Stimulated activated CD4-positive, alpha-beta T cell treated with anti-CD3 and anti-CD28 coated beads, Interleukin-15, amount 100 ng/mL, for 48 hours (primary cell): ENCODE measurements at places on chromosomes 6 and 20.

GRCh38 chr6:166490671-166491500 lies 95.6 kb downstream of the RAMACL start:
- DNase-seq: no peak

DNA sequence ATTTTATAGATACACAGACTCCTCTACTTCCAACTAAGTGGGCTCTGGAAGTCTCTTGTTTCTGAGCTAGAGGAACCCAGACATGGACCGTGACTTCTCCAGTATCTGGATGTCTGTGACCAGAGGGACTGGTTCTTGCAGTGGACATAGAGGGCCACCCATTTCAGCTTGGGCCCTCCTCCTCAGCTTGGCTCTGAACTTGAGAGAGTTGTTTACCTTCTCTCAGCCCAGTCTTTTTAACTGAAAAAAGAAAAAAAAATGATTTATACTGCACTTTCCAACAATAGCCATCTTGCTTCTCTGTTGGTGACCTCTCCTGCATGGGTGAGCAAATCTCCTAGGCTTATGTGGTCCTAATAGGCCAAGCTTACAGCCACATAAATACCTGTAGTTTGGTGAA lies 60.3 kb upstream of the TMEM181 start:
- DNase-seq: no peak

- DNase-seq: no peak
These were observed 24.2 kb upstream of the PPP1R14C start for GRCh38 chr6:150118627-150119026.

DNA sequence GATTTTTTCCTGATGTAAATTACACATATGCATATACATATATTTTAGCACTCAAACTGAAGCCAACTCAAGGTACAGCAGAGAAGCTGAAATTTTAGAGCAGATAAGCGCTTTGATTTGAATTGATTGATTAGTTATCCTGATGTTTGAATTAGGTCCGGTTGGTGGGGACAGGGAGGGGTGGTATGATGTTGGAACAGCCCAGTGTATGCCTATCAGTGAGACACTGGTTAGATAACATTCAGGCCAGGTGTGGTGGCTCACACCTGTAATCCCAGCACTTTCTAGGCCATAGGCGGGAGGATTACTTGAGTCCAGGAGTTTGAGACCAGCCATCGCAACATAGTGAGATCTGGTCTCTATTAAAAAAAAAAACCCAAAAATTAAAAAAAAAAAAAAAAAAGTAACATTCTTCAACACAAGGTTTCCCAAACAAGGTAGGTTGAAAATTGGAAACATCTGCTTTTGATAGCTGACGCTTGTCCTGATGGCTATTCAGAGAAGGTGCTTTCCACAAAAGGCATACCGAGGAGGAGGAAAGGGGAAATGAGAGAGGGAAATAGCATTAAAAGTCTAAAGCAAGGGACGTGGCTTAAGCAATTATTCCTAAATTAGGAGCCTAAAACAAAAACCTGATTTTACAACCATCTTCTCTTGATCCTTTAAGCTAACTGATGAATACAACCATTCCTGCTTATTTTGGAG lies 288.4 kb upstream of the JARID2 start:
- no peak for DNase-seq

- DNase-seq: peak; percentile 36
These were observed 46.2 kb downstream of the GJA10 start for GRCh38 chr6:89940225-89941027.

DNA sequence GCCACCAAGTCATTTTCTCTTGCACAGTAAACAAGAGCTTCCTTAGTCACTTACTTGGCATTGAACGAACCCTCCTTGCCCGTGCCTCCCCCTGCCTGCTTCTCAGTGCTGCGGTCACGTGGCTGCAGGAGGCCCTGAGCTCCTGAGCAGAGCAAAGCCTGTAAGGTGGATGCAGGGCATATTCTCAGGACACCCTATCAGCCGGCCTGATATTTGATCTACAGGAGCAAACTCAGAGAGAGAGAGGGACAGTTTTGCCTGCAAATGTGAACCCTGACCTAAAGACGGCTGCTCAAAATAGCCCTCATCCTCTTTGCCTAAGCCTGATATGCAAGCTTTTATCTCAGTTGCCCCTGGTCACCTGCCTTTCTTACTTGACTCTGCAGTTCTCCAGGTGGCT lies 93.0 kb upstream of the POPDC3 start:
- no peak for DNase-seq

DNA sequence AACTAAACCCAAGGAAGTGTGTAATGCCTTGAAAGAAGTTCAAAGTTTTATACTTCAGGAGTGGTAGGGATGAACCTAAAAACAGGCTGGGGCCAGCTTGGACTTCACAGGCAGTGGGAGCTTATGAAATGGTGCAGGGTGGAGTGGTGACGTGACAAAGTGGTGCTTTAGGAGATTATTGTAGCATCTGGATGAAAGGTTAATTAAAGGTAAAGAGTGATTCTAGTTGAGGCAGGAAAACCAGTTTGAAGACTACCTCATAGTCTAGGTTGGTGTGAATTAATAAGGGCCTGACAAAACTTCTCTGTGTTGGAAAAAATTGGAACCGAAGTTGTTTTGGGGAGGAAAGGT lies 30.5 kb upstream of the GMDS start:
- no peak for DNase-seq

DNA sequence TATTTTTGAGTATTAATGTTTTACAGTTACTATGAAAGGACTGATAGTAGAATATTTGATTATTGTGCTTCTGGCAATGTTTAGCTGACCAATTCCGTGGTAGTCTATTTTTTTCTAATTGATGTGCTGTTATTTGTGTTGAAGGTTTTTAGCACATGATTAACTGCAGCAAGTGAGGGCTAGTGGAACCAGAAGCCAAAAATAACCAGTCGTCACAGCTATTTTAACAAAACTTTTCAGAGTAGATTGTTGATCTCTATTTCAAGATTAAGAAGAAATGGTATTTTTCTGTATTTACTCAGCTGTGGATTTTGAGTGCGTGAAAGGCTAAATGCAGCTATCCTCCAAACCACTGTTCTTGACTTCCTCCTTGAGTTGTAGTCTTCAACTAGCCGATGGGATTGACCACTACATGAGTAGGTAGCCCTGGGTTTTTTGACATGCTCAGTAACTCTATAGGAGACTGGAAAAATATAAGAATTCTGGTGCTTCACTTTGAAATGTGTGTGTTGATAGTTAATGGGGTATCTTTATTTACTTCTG lies 258.0 kb downstream of the ZFAND3 start:
- DNase-seq: no peak

- no peak for DNase-seq
These were observed 72.0 kb upstream of the TBX18 start for GRCh38 chr6:84836366-84836765.

GRCh38 chr6:36139991-36140710 lies 9.8 kb downstream of the MAPK13 start:
- DNase-seq: no peak

DNA sequence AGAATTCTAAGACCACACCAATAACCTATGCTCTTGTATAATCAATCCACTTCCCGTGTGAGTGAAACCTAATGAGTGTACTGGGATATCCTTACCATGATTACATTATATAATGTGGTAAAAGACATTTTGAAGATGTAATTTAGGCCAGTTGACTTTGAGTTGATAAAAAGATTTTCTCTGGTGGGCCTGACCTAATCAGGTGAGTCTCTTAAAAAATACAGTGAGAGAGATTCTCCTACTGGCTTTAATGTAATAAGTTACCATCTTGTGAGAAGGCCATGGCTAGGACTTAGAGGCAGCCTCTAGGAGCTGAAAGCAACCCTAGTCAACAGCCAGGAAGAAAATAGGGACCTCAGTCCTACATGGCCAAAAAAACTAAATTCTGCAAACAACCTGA lies 847.7 kb upstream of the HS3ST5 start:
- DNase-seq: no peak

GRCh38 chr6:128005009-128005408 lies 104.2 kb upstream of the THEMIS start:
- DNase-seq: no peak

DNA sequence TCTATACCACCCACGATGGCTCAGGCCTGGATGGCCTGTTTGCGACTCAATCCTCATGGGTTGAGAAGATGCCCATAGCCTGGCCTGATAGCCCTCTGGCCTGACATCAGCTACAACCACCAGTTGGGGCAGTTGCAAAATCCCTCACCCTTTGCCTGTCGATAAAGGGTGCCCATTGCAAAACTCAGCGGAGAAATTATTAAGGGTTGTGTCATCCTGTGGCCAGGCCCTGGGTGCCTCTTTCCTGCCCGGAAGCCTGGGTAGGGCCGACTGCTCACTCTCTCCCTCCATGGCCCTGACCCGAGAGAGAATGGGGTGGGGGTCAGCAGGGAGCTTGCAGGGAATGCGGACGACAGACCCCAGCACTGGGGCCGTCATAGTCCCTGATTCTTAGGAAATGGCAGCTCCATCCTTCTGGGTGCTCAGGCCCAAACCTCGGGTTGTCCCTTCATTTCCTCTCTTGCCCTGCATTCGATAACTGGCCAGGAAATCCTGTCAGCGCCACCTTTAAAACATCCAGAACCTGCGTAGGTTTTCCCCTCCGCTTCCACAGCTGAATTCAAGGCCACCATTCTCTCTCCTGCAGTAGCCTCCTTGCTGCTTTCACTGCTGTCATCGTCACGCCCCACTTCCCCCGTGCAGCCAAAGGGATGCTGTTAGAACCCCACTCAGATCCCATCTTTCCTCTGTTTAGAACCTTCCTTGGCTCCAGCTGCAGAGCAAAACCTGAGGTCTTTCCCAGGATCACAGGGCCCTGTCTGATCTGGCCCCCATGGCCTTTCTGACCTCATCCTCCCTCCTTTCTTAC lies 31.1 kb downstream of the CEBPB start:
- DNase-seq: no peak

GRCh38 chr6:85565736-85566135 lies 27.9 kb downstream of the SNX14 start:
- no peak for DNase-seq

DNA sequence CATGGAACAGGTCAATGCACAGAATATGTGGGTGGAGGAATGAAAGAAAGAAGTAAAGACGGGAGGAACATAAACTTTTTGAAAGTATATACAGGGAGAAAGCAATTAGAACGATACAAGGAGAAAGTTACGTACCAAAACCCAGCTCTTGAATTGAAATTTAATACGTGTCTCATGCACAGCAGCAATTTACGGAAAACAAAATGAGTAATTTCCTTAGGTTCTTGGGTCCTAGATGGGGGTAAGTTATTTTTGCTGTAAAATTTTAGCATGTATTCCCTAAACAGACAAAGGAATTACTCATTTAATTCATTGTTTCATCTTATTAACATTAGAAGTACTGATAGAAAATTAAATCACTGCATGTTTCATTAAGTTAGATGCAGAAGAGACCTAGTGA lies 75.8 kb downstream of the PDE10A start:
- DNase-seq: no peak

GRCh38 chr6:4620284-4621151 lies 155.7 kb upstream of the CDYL start:
- no peak for DNase-seq

- DNase-seq: no peak
These were observed 18.3 kb downstream of the ENPP3 start for GRCh38 chr6:131655387-131655786.

- no peak for DNase-seq
These were observed 63.7 kb upstream of the RIMS1 start for GRCh38 chr6:71822625-71823024.

DNA sequence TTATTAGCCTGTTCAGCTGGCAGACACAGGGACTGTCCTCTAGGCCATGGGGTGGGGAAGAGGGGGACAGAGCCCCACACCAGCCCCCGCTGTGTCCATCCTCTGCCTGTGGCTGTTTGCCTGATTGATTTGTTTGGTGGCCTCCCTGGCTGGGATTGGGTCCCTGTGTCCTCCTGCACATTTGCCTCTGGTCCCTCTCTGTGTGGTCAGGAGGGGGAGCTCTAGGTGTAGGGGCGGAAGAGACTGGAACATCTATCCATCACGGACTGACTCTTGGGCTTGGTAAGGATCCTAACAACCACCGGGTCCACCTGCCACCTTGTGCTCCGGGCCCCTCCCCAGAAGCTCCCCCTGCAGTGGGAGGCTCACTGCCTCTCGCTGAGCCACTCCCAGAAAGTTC lies 38.4 kb upstream of the CCDC167 start:
- no peak for DNase-seq

GRCh38 chr6:98833307-98834059 lies 891 bp upstream of the POU3F2 start:
- DNase-seq: no peak

DNA sequence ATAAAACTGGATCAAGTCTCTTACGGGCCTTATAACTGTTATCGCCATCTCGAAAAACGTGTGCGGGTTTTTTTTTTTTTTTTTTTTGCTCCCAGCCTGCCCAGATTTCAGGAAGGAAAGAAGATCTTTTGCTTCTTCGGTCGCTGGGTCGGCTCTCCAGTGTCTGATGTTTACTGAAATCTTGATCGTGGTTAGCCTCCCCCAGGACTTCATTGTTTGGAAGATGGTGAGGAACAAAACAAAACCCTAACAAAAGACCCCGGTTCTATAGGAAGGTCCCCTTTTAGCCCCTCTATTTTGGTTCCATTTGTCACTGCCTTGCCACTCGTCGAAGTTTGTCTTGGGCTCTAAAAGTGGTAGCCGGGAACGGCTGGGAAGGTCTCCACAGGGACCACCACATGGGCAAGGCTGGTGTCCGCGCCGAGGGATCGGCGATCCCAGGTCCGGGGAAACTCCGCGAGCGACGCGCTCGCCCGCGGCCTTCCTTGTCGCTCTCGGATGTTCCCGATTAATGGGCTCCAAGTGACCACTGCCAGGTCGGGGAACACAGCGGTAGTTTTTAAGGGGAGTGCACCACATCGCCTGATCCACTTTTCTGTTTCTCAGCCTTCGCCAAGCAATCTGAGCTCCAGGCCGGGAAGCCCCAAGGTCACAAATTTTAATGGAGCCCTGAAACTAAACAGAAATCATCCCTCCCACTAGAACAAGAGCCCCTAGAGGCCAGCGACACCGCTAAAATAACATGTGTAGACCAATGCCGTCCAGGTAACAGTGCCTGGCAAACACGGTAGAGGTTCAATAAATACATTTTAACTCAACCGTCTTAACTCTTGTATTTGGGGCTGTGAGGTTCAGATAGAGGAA lies 27.0 kb downstream of the TRIM27 start:
- peak; percentile 9 for DNase-seq

- peak; percentile 94 for DNase-seq
These were observed 2.1 kb upstream of the MRGBP start for GRCh38 chr20:62794007-62794724.

GRCh38 chr6:107237992-107238660 lies 122.8 kb upstream of the BEND3 start:
- no peak for DNase-seq
